ENCODE measurements at places on chromosomes 3 and 15.

- ATAC-seq: no peak
These were observed 247.5 kb downstream of the LPP start for GRCh38 chr3:188401244-188401993.

GRCh38 chr3:141949972-141950371 lies 73.5 kb downstream of the ATP1B3 start:
- no peak for ATAC-seq

GRCh38 chr3:155853214-155854140 lies 750 bp downstream of the SLC33A1 start:
- no peak for ATAC-seq

GRCh38 chr15:37375519-37375918 lies 275.2 kb upstream of the MEIS2 start:
- ATAC-seq: no peak

DNA sequence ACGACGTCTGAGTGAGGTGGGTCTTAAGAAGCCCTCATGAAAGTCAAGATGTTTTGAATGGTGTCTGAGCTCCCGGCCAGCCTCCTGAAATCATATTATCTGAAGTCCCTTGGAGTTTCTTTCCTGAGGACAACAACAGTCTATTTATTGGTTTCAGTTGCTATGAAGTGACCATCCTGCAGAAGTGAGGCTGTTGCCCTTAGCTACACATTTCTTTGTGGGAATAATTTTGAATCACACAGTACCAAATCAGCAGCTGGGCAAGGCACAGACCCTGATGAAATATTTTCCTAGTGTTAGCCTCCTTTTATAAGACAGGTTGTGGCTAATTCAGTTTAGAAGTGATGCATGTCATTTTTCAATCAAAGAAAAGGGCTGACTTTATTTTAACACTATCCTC lies 220.7 kb upstream of the AZI2 start:
- no peak for ATAC-seq

GRCh38 chr3:104106276-104106675 lies 1260.4 kb upstream of the ALCAM start:
- ATAC-seq: no peak

All from stimulated activated memory B cell treated with anti-CD40 and anti-IgM and Interleukin-4, amounts not matched to agents 10 μg/mL and 1 μg/mL and 100 μg/mL, for 72 hours (primary cell).